Natural killer cell treated with Interleukin-12 subunit alpha and Interleukin-12 subunit beta and Interleukin-15 and Interleukin-18, amount 100 ng/mL, for 72 hours (primary cell): ENCODE measurements at places on chromosomes 4 and X. TPM values are rescaled to one million over a fixed set of nuclear protein-coding genes. Genes with fewer than 3 reads are reported as not detected.

GRCh38 chrX:97882306-97882705, 998.6 kb downstream of the RPA4 start:
- no peak for DNase-seq

DNA sequence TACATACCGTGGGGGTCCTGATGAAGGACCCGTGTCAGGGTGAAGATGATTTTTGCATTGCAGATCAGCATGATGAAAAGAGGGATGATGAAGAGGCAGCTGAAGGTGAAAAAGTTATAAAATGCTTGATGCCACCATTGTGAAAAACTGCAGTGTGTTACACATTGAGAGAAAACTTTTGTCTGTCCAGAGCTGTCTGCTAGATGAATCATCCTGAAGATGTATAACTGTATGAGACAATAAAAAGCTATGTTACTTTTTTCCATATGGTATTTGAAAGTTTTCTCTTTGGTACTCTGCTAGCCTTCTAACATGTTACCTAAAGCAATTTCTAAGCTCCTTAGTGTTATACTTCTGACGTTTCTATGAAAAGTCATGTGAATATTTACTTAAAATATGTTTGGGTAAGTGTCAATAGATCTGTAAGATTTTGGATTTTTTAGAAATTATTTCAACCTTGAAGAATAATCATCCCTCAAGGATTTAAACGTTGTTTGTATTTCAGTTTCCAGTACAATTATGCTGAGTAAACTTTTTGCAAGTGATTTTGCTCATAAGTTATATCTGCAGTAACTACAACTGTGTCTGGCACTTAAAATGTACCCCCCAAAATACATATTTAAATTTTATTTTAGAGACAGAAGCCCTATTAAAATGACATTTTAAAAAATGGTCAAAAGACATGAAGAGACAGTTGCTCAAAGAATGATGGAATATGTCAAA, 9.5 kb downstream of the GNRHR start:
- no peak for DNase-seq

DNA sequence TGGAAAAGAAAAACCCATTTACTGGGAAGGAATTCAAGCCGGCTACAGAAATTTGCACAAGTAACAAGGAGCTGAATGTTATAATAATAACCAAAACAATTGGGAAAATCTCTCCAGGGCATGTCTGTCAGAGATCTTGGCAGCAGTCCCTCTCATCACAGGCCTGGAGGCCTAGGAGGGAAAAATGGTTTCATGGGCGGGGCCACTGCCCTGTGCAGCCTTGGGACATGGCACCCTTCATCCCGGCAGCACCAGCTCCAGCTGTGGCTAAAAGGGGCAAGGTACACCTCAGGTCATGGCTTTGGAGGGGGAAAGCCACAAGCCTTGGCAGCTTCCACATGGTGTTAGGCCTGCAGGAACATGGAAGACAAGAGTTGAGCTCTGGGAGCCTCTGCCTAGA, 513.1 kb upstream of the CNKSR2 start:
- no peak for DNase-seq

GRCh38 chr4:112423591-112423990, 92.4 kb downstream of the NEUROG2 start:
- DNase-seq, result no peak

DNA sequence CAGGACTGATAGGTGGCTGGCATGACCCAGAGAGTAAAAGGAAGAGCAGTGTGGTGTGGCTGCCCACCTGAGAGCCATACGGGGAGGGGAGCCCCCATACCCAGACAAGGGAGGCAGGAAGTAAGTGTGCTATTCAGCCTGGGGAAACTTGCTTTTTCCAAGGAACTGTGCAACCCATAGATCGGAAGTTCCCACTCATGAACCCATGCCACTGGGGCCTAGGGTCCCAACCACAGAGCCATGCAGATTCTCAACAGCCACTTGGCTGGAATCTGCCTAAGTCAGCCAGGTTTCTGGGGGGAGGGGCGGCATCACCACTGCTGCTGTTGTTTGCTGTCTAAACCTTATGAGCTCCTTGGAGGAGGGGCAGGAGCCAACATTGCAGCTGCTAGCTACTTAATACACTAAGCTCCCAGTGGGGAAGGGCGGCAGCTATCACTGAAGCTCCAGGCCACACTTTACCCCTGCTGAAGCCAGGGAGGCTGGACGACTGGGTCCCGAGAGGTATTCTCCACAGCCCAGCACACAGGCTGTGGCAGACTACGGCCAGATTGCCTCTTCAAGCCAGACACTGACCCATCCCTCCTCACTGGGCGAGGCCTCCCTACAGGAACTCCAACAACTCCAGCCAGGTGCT, 410.4 kb downstream of the INPP4B start:
- no peak for DNase-seq

GRCh38 chr4:187516224-187516623, 479.3 kb upstream of the ZFP42 start:
- DNase-seq, result no peak

GRCh38 chr4:150625033-150625432, 43.1 kb downstream of the MAB21L2 start:
- DNase-seq, result no peak

- DNase-seq, result no peak
Observed at GRCh38 chr4:108203377-108203776, 34.6 kb upstream of the LEF1 start.

- DNase-seq, result no peak
Observed at GRCh38 chr4:137000432-137000831, 531.9 kb downstream of the PCDH18 start.

GRCh38 chr4:152162331-152162697, 373.6 kb downstream of the FBXW7 start:
- no peak for DNase-seq

- DNase-seq, result peak; percentile 77
Observed at GRCh38 chr4:102564399-102565059, 63.4 kb downstream of the NFKB1 start.

SLC9B1 gene
- 0.43 TPM for total RNA-seq

NPY2R gene
- total RNA-seq, result not detected

FGFBP1 gene
- not detected for total RNA-seq

ITGB1BP2 gene
- total RNA-seq, result 10.4 TPM

RHOXF2B gene
- not detected for total RNA-seq

P2RY10 gene
- total RNA-seq, result 10.4 TPM

JAKMIP1 gene
- 16.3 TPM for total RNA-seq

IBSP gene
- total RNA-seq, result not detected
